ENCODE measurements at places on chromosomes 7 and 10. TPM values are rescaled to one million over a fixed set of nuclear protein-coding genes. Genes with fewer than 3 reads are reported as not detected.

The ZNF22 gene
- 75.8 TPM for polyA plus RNA-seq

DNA sequence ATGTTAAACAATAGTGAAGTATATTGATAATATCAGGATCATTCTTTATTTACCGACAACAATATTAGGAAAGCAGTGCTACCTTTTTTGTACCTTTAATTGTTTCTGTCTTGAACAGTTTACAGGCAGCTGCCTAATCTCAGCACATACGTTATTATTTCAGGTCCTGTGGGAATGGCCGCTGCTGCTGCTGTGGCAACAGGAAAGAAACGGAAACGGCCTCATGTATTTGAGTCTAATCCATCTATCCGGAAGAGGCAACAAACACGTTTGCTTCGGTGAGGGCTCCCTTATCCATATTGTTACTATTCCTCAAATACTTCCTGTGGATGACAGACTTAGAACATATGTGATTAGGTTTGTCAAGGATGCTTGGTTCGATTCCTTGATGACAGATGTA, 59.7 kb downstream of the NRF1 start:
- no peak for DNase-seq

- no peak for DNase-seq
Measured at GRCh38 chr7:21675255-21675654, 132.4 kb downstream of the DNAH11 start.

- DNase-seq, result no peak
Measured at GRCh38 chr10:36638462-36639155, 486.8 kb upstream of the ANKRD30A start.

The ZNF33A gene
- 37.7 TPM for polyA plus RNA-seq

The ANXA8L1 gene
- 0.28 TPM for polyA plus RNA-seq

DNA sequence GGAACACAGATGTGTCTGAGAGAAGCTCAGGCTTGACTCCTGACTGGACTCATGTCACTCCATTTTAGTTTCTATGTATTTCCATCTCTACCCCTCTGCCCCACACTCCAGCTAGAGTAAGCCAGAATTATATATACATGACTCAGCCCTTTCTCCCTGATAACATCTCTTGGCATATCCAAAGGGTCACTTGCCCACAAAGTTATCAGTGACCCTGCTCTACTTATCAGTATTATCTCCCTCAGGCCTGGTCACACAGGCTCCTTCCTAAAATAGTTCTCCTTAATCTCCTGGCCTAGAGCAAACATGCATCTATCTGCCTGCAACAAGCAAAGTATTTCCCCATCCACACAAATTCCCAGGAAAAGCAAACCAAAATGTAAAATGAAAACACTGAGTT, 598.3 kb downstream of the SUGCT start:
- DNase-seq, result no peak

- no peak for DNase-seq
Measured at GRCh38 chr10:75717126-75717916, 285.9 kb downstream of the LRMDA start.

The ZNF479 gene
- 0.08 TPM for polyA plus RNA-seq

The EN2 gene
- 0.39 TPM for polyA plus RNA-seq

DNA sequence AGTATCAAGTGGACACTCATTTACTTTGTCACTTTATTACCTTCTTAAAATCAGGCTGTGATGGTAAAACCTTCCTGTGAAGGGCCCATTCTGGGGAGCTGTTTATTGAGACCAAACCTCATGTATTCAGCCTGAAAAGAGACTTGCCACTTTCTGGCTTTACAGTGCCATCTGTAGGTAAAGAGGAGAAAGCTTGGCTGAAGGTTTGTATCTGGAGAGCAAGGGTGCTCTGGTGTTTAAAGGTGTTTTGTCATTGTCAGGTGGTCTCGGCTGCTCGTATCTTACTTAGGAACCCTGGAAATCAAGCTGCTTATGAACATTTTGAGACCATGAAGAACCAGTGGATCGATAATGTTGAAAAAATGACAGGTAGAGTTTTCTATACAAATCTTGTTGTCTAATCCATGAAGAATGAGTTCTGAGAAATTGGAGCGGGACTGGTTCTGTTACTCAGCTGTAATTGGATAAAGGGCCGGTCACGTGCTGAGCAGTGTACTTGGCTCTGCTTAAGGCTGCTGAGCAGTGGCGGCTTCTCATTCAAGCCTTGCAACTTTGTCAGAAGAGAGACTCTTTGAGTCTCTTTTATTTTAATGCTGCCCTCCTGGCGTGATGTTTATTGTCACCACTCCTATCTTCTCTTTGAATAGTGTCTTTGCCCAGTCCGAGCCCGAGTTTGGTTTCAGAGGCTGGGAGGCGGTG, 46.9 kb downstream of the AP3M1 start:
- DNase-seq, result no peak

GRCh38 chr7:66751945-66752344, 11.4 kb downstream of the RABGEF1 start:
- no peak for DNase-seq

The GATA3 gene
- 93.4 TPM for polyA plus RNA-seq

The CLDN3 gene
- polyA plus RNA-seq, result 33.7 TPM

GRCh38 chr10:10872764-10873163, 144.9 kb upstream of the CELF2 start:
- no peak for DNase-seq

DNA sequence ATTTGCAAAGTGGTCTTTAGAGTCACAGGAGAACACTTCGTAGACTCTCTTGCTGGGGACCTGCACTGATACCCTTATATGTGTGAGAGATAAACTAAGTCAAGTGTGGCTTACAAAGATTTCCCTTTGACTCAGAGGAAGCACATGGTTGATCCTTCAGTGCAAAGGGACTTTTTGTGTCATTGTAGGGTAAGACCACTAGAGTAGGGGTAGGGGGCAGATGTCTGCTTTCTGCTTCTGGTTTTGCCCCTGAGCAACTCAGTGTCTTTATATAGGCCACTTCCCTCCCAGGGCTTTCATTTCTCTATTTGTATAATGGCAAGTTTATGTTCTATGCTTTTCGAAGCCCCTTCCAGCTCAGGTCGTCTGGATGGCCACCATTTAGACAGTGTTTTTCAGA, 281.7 kb downstream of the SORCS3 start:
- DNase-seq, result no peak

DNA sequence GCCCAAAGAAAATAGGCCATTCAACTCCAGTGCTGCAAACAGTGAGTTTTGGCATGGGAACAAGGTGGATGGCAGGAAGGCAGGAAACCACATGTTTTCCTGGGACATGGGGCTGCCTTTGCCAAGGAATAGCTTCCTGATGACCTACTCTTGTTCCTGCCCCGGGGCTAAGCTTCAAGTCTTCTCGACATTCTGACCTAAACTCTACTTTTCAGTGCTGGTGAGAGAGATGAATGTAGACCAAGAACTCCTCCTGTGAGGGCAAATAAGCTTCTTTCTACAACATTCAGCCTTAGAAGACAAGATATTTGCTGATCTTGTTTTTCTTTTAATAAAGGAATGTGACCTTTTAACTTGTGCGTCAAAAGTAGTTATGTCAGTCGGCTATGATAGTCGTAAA, 199.0 kb downstream of the GPR37 start:
- DNase-seq, result no peak

DNA sequence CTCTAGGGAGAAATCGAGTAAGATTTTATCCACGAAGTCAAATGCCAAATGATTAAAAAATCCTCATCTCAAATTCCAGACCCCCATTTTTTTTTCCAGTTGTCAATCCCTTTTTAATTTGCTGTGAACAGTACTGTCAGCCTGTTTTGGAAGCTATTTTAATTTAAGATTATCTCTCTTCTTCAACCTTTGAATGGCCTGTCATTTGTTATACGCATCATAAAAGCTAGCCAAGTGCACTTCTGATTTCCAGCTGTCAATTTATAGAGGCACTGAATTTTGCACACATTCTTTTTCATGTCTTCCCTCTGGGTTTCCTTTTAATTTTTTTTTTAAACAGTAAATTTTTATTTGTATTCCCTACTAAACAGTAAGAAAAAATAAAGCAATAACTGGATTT, 336.4 kb upstream of the HGF start:
- no peak for DNase-seq

GRCh38 chr7:88317422-88317821, 10.7 kb upstream of the STEAP4 start:
- DNase-seq, result no peak

The FAM180A gene
- not detected for polyA plus RNA-seq

GRCh38 chr7:45644237-45644636, 70.1 kb downstream of the ADCY1 start:
- DNase-seq, result no peak

DNA sequence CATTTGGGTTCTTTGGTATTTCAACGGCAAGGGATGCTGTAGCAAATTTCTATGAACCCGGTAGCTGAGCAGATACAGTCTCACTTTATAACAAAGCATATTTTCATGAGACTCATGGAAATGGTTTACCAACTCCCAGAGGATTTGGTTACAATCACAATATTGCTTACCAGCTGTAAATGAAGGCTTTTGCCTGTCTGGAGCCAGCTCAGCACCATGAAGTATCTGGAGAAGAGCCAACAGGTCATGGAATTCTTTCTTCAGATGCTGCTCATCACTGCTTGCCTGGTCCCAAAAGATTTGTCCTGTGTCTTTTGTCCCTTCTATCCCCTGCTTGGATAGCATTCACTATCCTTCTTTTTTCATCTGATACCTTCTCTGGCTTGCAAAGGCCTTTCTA, 316.9 kb upstream of the PHYHIPL start:
- DNase-seq, result no peak

DNA sequence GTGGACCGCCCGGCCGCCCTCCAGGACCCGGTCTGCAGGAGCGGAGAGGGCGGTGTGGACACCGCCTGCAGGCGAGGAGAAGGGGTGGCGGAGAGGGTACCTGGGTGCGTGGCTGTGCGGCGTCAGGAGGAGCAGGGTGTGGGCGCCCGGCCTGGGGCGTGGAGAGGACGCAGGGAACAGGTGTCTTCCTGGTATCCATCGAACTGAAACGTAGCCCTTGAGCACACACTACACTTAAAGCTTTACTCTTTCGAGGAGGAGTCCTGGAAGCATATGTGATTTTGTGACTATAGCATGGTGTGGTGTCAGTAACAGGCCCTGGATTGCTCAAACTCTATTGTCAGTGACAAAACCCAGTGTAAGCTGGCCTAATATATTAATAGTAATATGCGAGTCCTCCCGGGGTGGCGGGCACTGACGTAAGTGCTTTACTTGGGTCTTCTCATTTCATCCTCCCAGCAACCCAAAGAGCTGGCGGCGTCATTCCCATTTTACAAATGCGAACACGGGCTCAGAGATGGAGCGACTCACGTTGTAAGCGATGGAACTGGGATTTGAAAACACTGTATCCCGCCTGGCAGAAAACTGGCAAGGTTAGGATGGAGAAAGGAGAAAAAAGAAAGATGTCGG, 508 bp upstream of the TECPR1 start:
- no peak for DNase-seq

DNA sequence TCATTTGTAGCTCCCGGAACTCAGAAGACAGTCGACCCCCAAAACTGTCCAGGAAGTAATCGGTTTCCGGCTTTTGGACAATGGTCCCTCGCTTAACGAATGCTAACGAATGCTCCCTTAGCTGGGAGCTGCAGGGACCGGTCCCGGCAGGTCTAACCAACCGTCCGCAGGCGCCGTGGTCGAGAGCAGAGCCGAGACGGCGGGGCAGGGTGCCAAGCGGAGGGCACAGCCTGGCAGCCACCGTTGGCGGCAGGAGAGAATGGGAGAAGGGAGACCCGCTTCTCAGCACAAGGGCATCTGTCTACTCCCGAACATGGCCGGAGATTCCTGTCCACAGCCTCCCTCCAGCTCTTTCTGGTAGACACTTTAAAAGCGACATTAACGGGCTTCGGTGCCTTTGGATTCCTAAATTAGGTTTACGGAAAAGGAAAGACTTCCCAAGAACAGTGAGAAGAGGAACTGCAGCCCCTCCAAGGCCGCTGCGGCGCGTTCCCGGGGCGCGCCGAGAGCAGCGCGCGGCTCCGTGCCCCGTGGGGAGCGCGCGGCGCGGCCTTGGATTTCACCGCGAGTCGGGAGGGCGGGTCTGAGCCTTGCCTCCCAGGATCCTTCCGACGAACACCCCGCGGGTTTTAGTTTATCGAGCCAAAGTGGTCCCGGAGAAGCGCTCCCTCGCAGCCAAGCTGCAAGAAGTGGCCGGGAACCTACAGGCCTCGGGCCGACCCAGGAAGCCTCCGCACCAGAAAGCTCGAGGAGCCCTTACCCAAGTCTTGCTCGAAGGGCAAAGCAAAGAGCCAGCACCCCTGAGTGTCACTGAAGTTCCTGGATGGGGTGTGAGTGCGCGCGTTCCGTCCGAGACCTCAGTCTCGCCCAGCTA, 3.6 kb upstream of the TBX20 start:
- no peak for DNase-seq

GRCh38 chr10:75408911-75409885, 7.6 kb upstream of the ZNF503 start:
- DNase-seq, result no peak

- no peak for DNase-seq
Measured at GRCh38 chr10:69232252-69232651, 12.1 kb downstream of the HKDC1 start.
